ENCODE measurements at places on chromosomes 4 and X. TPM values are rescaled to one million over a fixed set of nuclear protein-coding genes. Genes with fewer than 3 reads are reported as not detected.
A peak's percentile ranks its signal among the peaks of the same experiment; 100 is the strongest.

DNA sequence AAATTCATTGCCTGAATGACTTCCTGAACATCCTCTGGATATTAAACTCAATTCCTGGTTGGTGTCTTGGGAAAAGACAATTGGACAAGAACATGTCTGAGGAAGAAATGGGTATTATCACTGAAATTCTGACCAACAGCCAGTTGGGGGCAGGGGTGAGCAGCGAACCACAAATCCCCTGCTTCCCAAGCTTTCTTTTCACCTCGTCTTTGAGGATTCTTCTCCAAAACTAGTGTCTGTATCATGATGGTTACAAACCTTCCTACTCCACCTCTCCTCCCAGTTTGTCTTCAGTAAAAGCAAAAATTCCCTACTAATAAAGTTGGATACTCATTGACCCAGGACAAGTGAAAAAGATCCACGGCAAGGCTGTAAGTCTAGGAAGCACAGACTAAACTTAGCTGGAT is 48.3 kb upstream of the WDR1 start:
- peak; percentile 74 for DNase-seq

GRCh38 chrX:107718156-107718621 is 57.4 kb downstream of the TSC22D3 start:
- peak; percentile 75 for DNase-seq

DNA sequence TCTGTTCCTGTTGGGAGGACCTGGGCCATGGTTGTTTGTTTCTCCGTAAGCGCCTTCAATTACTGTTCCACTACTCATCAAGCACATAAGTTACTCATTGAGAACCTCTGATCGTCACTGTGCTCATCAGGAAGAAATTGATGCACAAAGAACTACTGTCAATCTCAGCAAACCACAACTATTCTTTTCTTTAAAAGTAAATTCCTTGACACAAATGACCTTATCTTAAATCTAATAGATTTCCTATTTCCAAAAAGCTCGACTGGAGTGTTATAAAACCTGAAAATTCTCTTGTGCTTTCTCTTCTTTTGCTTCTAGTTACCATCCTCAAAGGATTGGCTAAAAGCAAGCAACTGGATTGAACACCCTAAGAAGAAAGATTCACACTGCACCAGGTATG is at the start of gene MUC7:
Gene MUC7 (plus strand): TSS at position 301 of the 400 bp plus-strand sequence. CDS start 1,825 bp downstream, outside the sequence.
- no peak for DNase-seq

The DUSP9 gene
- total RNA-seq: not detected

DNA sequence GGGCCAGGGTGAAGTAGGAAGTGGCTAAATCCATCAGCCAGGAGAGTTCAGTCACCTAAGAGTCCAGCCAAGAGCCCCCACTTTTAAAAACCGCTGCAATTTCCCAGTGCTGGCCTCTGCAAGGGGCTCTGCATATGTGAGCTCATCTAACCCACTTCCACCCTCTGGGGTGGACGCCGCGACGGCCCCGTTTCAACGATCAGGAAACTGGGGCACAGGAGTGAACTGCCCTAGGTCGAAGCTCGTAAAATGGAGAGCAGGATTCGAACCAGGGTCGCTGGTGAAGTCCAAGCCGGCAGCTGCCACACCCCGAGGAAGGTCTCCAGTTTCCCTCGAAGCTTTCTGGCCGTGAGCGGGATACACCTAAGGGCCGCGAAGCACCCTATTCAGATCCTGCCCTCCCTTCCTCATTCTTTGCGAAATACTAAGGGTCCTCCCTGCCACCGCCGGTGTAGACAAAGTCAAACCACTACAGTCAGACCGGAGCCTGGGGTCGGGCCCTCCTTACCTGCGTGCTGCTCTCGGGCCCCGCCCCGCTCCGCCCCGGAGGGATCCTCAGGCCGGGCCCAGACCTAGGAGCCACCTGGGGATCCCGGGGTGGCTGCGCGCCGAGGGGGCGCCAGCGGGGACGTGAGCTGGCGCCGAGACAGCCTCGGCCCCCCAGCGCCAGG is 446 bp downstream of the EVC2 start:
- peak; percentile 48 for DNase-seq

DNA sequence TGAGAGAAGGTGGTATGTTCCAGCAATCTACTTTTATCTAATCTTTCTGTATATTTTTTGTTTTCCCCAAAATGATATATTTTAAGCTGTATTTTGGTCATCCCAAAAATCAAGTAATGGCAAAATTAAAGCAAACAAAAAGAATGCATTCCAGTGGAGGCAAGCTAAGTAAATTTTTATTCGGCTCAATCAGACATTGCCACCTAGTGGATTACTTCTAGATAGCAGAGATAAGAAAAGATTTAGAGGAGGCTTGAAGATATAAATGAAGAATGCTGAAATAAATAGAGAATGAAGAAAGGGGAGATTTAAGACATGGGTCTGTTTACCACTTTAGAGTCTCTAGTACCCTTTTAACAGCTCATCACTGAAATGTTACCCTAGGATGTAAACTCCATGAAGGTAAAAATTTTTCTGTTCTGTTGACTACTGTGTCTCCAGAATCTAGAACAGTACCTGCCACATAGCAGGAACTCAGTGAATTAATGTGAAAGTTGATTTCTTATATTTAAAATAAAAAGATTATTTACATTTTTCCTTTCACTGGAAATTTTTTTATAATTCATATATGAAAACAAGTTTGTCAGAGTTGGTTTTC is 110.9 kb upstream of the ANK2 start:
- peak; percentile 73 for DNase-seq

The MAGEA11 gene
- total RNA-seq: not detected

The SLC16A2 gene
- total RNA-seq: 55.3 TPM

DNA sequence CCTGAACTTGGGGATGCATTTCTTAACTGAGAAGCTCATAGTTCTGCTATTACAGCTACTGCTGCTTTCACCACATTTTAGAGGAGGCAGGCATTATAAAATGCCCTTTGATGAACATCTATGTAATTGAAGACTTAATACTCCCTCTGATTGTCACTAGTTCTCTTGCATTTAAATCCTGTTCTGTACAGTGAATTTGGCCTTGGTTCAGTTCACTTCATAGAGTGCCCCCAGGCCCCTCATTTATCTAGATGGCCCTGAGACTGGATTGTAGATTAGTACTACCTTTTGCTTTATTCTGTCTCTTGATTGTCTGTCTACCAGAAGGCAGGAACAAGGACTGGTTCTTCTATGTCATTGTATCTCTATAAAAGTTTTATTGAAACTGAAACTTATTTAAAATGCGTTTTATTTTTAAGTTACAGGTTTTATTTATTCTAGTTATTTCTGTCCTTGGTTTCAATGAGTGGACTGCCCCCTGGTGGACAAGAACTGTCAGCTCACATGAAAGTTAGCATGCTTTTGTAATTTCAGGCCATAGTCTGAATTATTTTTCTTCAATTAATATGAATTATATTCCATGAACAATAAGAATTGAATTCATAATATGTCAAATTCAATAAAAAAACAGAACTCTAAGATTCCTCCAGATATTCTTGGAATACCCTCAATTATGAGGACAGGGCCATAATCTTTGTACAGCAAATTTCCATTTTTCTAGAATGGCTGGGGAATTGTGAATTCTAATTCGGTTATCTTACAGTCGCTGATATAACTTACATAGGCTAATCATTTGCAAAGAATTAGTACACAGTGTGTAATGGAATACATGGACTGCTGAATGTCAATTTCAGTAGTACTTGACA is 47.2 kb upstream of the TMEM33 start:
- peak; percentile 66 for DNase-seq

- DNase-seq: peak; percentile 41
These were observed 42.2 kb upstream of the SMIM10 start for GRCh38 chrX:134948333-134949241.

DNA sequence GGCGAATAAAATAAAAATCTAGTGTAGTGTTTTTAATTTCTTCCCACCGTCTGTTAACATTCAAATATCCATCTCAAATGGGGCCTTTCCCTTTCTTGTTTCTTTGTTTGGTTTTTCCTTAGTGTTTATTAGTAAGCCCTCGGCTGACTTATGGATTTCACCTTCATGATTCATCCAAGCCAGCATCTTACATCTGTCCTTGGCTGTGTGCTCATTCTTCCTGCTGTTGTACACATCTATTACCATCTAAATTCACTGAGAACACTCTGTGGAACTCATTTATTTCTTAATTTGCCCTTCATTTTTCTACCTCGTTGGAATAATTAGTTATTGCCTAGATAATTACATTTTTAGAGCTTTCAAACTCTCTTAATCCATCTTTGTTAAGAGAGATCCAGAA is 84.9 kb downstream of the SPCS3 start:
- peak; percentile 76 for DNase-seq

DNA sequence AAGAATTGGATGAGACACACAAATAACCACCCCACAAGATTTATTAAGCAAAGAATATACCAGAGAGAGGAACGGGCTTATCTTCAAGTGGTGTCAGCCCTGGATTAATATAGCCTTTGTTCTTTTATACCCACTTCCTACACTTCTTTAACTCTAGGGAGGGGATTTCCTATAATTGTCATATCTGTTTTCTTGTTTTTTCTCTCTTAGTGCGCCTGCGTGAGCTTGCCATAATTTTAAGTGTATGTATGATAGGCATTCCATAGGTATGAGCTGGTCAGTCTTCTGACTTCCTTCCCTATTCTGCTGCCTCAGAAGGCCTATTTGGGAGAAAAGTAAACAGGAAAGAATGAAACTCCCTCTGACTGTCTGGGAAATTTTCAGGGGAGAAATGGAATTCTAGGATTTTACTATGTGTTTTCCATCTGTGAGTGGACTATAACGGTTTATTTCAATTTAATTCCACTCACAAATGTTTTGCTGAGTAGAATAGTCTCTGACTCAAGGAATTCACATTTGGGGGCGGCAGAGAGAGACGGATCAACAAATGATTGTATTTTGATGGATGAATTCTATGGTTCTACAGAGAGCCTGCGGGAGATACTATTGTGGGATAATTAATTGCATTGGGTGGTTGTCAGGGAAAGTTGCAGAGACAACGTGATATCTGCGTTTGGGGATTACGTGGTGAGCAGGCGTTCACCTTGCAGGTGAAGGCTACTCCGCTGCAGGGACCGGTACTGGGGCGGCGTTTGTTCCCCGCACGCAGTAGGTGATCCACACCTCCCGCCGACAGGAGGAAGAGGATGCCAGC is 626 bp upstream of the CEP135 start:
- DNase-seq: peak; percentile 90

GRCh38 chr4:122542411-122543236 is 78.2 kb downstream of the IL21 start:
- DNase-seq: peak; percentile 69

The KLB gene
- not detected for total RNA-seq

DNA sequence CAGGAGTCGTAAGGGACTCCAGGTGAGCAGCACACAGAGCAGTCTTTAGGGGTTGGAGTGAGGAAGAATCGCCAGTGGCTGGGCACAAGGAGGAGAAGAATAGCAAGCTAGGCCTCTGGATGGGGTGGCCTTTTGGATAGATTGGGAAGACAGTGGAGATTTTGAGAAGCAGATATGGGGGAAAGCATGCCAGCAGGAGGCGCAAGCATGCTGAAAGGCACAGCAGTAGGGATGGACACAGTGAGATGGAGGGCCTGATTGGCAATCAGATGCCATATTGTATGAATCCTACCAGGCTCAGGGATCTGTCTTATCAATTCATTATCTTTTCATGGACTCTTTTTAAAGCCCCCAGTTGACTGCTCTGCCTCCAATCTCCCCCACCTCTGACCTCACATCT is 60.4 kb upstream of the MAGEA4 start:
- no peak for DNase-seq

GRCh38 chr4:184506527-184507121 is 32.3 kb upstream of the IRF2 start:
- peak; percentile 23 for DNase-seq

DNA sequence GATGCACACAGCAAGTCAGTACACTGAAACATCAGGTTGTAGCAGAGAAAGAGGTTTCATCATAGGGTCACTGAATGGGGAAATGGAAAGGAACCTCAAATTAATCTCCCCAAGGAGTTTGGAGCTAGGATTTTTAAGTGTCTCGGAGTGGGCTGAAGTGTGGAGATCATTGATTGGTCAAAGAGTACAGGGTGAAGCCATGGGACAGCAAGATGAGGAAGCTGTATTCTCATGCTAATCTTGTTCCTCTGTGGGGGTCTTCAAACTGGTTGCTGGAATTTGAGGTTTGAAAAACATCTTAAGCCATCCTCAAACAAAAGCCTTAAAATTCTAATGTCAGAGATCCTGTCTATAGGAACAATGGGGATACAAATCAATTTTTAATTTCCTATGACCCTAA is 78.8 kb upstream of the TEX13A start:
- no peak for DNase-seq

The DAPP1 gene
- not detected for total RNA-seq

DNA sequence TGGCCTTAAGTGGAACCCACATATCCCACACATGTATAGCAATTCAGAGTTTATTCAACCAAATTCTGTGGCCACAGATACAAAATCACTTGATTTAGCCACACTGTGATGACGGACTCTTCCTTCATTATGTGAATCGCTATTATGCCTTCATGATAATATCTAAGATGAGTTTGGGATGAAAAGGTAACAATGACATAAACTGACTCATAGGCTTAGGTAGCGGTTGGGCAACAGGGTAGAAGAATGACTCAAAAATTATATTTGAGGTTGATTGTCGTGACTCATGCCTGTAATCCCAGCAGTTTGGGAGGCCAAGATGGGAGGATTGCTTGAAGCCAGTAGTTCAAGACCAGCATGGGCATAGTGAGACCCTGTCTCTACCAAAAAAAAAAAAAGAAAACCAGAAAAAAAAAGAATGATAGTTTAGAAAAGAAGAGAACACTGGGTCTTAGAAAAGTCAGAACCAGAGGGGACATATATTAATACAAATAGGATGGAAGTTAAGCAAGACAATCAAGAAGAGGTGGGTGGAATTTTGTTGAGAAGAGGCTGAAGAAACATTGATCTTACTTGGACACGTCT is 70.4 kb upstream of the USP9X start:
- DNase-seq: peak; percentile 75

DNA sequence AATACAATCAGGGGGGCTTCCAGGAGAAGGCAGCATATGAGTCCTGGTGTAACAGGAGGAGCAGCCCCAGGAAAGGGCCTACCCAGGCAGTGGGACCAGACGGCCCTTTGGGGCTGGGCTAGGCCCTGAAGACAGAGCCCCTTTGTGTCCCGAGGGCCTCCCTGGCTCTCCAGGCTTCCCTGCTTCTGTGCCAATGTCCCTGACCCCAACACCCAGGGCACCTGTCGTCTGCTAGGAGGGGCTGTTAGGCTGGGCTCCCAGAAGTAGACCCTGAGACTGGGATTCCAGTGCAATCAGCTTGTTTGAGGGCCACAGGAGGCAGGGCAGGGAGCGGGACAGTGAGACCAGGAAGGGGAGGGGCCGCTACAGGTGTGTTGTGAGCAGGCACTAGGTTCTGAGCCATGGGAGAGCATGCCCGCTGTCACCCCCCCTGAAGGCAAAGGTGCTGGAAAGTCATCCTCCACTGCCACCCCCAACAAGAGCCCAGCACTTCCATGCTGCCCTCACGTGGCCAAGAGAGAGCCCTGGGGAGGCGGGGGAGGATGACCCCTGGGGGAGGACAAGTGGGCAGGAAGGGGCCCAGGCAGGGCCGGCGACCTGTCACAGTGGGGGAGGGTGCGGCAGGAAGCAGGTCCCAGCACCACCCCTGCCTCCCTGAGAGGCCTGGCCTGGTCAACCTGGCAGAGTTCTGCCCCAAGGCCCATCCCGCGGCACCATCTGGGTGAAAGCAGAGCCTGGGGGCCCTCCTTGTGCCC is 64.8 kb downstream of the ADRA2C start:
- no peak for DNase-seq

The MAGEB2 gene
- not detected for total RNA-seq

- DNase-seq: no peak
These were observed 131.9 kb downstream of the ATOH1 start for GRCh38 chr4:93960450-93960849.

Measured in GM23248 (cell line).